ENCODE measurements at places on chromosomes 13 and 19.

DNA sequence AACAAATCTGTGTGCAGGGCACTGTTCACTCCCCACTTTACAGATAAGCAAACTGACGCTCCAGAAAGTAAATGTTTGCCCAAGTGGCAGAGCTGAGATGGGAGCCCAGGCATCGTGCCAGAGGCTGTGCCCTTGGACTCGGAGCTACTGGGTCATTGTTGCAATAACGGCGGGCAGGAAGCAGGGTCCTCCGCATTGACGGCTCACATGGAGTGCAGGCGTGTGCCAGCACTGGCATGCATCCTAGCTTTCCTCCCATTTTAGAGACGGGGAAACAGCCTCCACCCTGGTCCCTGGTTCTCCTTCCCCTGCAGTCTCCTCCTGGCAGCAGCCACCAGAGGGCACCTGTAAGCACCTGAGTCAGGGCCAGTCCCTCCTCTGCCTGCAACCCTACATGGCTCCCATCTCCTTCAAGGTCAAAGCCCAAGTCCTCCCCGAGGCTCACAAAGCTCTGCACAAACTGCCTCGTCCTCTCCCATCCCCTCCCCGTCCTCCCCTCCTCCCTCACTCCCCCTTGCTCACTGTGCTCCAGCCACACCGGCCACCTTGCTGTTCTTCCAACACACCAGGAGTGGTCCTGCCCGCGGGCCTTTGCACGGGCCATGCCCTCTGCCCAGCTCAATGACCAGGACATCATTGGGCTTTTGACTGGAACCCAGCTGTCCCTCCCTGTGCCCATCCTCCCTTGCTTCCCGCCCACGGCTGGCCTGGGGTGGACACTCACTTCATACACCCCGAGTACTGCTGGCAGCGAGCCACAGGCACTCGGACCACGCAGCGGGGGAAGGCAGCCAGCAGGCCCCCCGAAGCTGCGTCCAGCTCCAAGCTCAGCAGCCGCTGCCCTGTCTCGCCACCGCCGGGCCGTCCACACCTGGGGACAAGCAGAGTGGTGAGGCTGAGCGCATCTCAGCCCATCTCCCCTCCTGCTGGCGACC, 7.7 kb upstream of the LRG1 start:
- DNase-seq = no peak

DNA sequence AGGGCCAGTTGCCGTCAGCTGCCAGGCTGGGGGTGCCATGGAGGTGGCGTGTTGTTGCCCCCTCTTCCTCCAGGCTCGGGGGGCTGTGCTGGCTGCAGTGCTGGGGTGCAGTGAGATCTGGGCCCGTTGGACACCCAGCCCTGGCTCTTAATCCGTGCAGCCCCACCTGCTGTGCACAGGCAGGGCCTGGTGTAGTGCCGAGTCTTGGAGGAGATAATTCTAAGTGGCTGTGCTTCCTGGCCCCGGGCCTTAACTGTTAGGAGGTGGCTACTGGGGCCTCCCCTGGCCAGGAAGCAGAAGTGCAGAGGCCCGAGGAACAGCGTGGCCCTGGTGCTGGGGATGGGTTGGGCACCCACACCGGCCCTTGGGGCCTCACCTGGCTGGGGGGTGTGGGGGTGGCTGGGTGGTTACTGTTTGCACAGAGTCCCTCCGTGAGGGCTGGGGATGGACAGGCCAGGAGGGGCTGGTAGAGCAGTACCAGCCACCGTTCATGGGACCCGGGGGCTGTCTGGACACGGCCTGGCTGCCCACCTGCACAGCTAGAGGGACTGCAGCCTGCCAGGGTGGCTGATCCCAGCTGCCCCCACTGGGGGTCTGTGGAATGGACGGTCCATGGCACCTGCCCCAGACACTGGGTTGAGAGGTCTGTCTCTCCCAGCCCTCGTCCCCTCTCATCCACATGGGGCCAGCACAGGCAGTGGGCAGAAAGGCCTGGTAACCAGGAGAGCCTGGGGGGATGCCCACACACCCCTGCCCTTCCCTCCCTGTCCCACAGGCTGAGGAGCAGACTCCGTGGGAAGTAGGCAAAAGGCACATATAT, 3.3 kb downstream of the GPX4 start:
- DNase-seq = no peak

DNA sequence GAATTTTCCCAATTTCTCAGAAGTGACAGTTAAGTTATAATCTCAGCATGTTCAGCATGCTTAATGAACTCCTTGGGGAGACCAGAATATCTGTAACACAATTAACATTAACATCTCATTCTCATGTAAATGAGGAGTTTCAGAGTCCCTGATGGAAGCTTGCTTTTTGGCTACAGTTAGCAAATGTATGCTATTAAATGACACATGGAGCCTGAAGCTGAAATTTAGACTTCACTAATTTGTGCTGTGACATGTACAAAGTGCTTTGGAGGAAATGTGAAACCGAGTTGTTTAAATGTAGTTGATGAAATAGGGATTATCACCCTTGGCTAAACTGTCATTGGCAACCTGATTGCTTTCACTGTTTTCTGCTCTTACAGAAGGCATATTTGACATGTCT, 2265.1 kb upstream of the PCDH20 start:
- DNase-seq = no peak

- DNase-seq = no peak
Observed at GRCh38 chr13:112815871-112816270, 126.0 kb downstream of the ATP11A start.

DNA sequence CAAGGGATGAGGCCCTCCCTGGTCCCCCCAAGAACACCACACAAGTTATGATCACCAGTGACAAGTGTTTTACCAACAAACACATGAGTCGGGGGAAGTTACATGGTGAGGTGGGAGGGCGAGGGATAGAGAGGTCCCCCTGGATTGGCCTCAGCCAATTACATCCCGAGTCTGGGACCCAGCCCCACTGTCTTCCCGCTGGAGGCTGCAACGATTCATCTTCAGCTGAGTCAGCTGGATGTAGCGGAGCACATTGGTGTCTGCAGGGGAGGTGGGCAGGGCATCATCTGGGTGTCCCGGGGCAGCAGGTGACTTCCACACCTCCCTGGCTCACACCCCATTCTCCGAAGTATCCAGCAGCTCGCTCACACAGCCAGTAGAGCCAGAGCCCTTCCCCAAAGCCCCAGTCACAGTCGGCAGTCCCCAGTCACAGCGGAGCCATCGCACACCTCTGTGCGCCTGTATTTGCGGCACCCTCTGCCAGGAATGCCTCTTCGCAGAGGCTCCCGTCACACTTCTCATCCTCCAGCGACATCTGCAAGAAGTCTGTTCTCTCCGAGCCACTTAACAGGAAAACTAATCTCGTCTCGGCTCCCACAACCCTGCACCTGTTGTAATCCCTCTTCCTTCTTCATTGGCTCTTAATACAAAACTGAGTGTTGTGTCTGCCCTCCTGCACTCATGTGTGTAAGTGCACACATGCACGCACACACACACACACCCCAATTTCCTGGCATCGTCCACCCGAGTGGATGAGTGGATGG, 2.0 kb downstream of the TTC9B start:
- no peak for DNase-seq

DNA sequence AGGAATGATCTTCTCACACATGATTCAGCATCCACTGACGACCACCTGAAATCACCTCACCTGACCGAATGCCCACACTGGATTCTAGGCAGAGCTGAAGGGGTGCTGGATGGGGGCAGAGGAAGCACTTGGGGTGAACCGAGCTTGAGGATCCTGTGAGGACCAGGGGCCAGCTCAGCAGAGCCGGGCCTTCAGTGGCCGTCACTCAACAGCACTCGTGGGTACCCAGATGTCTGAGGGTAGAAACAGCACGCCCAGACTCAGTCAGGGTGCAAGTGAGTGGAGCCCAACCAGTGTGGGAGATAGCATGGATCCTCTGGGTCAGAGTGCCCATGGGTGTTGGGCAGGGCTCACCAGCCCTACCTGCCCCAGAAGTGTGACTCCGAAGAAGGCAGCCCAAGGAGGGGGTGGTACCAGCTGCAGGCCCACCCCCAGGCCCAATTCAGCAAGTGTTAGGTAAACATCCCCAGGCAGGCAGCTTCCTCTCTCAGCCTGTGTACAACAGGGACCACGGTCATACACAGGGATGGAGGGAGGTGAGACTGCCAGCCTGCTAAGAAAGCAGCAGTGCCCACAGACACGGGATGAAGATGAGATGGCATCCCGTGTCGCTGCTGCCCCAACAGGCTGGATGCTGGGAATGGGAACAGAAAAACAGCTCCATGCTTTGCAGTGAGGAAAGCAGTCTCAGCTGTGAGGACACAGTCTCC, 16.6 kb downstream of the GJA3 start:
- no peak for DNase-seq

DNA sequence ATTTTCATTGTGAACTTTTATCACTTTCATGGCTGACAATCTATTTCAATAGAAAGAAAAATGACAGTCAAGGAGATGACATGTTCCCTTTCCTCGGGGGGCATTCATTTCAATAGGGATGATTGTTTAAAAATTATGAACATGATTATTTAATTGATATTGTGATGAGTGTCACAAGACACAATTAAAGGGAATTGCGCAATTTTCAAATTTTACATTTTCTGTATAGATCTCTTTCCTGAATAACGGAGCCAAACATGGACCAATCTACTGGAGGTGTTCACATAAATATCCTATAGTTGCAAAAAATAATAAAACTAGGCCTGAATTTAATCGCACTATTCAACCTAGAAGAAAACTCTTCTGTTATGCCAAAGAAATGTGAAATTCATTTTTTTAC, 1274.6 kb downstream of the SLITRK5 start:
- DNase-seq = no peak

DNA sequence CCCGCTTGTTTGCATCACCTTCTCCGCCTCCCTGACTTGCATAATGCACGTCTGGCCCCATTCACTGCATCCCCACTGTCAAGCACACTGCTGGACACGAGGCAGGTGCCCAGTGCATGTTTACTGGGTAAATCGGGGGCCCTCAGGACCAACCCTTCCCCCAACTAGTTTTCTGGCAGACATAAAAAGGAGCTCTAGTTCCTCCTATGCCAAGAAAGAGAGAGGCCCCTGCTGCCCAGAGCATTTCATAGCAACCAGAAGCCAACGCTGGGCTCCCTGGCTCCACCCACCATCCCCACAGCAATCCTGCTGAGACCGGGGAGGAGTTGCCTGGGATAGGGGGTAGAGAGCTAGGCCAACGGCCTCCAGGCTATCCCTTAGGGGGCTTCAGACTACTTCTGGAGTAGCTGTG, 23.2 kb downstream of the ANKRD27 start:
- DNase-seq = no peak

DNA sequence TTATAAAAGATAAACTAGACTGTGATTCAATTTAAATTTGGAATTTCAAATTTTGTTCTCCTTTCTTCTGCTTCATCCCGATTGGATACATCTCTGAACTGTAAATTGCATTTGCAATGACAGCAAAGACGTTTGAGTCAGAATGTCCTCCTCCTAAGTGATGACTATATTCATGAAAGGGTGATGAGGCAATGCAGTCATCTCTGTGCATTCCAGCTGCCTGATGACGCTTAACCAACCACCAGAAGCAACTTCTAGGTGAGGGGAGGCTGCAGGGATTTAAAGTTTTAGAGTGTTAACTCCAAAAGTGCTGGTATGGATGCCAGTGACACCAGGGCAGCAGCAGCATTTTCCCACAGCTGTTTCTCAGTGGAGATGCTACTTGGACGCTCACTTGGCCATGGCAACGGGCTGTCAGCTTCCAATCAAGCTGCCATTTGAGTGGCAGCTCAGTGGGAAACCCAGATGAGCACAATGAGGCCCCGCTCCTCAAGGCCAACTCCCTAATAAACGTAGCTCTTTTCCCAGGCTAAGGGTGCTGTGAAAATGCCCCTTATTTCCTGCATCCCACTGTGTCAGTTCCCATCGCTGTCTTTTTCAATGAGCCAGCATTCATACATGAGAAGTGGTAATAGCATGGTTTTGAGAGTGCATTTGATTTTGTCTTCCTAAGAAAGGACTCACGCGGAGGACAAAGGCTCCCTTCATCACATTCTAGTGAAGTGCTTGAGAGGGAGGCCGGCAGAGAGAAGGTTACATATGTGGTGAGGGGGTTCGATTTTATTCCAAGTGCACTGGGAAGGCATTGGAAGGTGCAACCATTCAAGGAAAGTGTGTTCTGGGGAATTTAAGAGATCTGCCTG, 45.2 kb upstream of the AMER2 start:
- no peak for DNase-seq

DNA sequence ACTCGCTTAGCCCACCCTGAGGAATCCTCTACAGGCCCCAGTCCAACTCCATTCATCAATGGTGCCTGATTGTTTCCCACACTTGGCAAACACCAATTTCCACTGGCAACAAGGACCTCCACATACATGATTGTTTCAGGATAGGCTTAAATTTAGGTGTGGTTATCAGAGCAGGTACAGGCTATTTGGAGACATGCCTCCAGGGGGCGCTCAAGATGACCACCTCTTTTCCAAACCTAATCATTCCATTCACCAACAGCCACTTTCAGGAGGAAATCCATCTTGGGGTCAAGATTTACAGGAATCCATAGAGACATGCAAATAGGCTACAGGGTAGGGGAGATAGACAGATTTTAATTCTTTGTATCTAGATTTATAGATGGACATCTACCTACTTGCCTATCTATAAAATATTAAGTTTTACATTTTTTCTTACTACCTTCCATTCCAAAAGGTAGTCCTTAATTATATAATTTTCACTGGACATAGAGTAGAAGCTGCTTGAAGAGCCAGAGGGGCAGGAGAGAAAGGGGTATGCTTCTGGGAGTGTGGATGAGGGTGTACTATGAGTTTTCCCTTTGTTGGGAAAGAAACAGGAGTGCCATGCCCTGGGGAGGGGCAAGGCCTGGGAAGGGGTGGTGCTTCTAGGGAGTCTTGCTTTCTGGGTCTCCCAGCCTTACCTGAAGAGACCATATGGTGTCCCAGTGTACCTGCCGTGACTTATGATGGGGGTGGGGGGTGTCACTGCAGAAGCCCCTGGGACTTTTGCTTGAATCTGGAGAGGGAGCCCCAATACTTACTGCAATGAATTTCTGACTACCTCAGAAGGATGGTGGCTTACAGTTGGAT, 14.1 kb upstream of the PCDH8 start:
- DNase-seq = no peak

GRCh38 chr13:23470790-23471614, 37.5 kb upstream of the SACS start:
- DNase-seq = no peak

GRCh38 chr13:75225288-75226032, 256.5 kb downstream of the TBC1D4 start:
- no peak for DNase-seq

- no peak for DNase-seq
Observed at GRCh38 chr19:11257846-11258380, 4.4 kb downstream of the DOCK6 start.

- DNase-seq = no peak
Observed at GRCh38 chr19:57651654-57651996, 17.1 kb upstream of the ZSCAN4 start.

DNA sequence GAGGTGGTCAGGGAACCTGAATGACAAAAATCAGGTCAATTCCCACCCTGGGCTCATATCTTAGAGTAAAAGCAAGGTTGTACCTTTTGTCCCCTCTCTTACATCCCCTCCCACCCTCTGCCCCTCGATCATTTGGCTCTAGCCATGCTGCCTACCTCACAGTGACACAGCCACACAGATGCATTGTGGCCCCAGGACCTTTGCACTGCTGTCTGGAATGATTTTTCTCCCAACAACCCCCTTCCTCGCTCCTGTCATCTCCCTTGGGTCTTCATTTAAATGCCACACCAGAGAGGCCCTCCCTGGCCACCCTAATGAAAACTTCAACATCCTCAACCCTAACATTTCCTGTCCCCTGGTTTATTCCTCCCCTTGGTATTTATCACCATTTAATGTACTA, 4.3 kb downstream of the MYH14 start:
- no peak for DNase-seq

- no peak for DNase-seq
Observed at GRCh38 chr19:54952591-54953344, 5.4 kb upstream of the NLRP7 start.

GRCh38 chr13:63448692-63449091, 2033.0 kb upstream of the PCDH20 start:
- DNase-seq = no peak
